Activated T-helper 1 cell treated with Interleukin-2 at 50 U/mL for 16 hours (primary cell): ENCODE measurements at places on chromosomes 7 and 10.

DNA sequence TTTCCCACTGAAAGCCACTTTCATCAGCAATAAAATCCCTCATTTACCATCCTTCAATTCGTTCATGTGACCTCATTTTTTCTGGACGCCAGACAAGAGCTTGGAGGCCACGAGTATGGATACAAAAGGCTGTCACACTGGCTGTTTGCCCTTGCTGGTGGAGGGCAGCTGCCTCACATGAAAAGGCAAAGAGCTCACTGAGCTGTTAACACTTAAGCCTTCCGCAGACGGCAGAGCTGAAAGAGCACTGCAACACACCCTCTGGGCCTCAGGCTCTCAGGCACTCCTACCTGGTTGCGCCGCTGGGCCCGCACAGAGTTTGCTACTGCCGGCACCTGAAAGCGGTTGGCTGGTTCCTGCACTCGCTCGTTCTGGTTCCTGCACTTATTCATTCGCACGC lies 193.5 kb downstream of the CFTR start:
- DNase-seq: no peak

DNA sequence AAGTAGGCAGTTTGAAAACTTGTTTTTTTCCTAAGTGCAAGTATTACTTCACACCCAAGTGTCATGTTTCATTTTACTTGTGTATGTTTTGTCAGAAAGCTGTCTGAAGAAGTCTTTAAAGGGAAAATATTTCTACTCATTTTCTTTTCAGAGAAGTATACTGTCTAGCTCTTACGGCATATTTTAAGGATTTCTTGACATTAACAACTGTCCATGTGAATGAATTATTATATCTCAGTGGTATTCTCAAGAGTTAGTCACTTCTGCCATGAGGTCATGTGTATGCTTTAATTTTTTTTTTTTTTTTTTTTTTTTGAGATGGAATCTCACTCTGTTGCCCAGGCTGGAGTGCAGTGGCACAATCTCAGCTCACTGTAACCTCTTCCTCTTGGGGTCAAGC lies 229.5 kb downstream of the BICC1 start:
- no peak for DNase-seq

- no peak for DNase-seq
Observed at GRCh38 chr7:22588351-22588750, 88.4 kb upstream of the STEAP1B start.

DNA sequence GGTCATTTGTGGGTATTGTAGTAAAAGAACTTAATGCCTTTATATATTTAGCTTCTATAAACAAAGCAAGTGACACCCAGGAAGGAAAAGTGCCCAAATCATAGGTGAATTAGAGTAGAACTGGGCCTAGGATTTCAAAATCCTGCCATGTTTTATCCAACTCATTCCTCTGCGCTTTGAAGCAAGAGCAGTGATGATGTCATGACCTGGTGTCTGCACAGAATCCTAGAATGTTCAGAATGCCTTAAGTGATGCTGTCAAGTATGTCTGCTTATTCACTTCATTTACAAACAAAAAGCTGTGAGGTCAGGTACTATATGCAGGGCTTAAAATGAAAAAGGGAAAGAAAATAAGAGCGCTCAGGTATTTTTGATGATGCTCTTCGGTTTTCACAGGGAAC lies 737.2 kb upstream of the ANKRD30A start:
- DNase-seq: no peak

DNA sequence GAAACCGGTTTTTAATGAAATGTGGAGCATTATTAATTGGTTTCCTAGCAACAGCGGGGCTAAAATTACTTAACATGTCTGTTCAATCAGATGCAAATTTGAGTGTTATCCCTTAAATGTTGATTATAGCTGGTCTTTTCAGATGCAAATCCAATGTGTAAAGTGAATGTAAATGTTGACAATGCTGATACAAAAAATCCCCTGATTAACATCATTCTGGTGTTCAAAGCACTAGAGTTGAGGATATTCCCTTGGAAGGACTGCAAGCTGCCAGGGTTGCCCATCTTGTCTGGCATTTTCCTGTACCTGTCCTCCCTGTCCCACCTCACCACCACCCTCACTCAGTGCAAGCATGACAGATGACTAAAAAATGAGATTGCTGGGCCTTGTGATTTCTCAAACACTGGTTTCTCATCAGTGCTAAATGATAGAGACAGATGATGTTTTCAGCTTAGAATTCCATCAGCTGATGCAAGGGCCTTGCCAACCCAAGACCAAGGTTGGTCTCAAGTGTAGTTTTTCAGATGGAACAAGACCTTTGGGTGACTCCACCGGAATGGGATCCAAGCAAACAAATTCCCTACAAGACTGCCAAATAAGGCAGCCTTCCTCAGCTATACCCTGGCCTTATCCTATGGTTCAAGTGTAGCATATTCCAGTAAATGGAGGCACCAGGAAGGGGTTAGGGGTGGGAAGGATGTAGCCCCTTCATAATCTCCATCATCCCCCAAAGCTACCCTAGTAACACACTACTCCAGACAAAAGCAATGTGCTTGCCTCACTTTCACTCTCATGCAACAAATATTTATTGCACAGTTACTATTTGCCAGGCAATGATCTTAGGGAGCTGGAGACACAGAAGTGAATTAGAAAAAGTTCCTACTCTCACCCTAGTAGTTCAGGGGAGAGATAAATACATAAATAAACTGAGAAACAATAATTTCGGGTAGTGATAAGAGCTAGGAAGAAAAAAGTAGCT lies 54.9 kb downstream of the JAZF1 start:
- DNase-seq: no peak

DNA sequence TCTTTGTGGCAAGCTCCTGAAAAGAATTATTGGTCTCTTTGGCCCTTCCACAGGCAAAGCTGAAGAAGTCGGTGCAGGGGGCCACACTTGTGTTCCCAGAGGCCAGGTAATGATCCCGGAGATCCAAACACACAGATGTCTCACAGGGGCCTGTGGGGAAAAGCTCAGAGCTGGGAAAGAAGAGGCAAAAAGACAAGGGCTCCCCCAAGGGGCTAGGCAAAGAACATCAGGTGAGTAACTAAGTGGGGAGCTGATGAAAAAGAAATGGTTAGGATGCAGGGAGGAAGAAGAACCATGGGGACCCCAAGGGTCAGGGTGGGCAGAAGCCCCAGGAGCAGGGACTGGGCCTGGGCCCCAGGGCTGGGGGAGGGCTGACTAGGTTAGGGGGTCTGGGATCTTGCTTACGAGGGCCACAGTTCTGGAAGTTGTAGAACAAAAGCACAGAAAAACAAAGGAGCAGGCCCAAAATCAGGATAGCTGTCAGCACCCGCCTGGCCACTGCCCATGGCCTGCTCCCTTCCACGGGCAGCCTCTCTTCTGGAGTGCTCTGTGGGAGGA lies 1.1 kb downstream of the KEL start:
- DNase-seq: no peak

GRCh38 chr10:125448596-125448995 lies 234.4 kb downstream of the TEX36 start:
- no peak for DNase-seq

DNA sequence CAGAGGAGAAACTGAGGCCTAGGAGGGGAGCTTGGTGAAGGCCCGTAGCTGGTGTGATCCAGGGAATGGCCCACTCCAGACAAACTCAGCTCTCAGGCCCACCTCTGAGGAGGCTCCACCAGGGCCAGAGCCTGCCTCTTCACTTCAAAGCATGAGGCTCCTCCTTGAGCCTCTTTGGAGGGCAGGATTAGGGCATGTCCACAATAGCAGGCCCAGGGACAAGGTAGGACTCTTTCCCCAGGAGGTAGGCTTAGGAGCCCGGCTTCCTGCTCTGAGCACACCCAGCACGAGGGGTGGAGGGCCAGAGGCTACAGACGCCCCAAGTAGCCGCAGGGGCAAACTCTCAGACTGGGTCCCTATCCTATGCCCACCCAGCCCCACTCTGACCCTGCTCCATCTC lies 164.6 kb upstream of the ZMIZ1 start:
- DNase-seq: no peak

DNA sequence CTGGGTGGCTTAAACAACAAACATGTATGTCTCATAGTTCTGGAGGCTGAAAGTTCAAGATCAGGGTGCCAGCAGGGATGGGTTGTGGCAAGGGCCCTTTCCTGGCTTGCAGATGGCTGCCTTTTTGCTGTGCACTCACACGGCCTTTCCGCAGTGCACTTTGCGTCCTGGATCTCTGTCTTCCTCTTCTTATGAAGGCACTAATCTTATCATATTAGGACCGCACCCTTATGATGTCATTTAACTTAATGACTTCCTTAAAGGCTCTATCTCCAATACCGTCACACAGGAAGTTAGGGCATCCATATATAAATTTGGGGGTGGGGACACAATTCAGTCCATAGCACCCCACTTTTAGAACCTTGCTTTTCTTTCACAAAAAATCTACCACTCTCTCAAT lies 255.2 kb downstream of the SNX13 start:
- DNase-seq: no peak

- no peak for DNase-seq
Observed at GRCh38 chr10:131496351-131497052, 185.0 kb upstream of the TCERG1L start.

DNA sequence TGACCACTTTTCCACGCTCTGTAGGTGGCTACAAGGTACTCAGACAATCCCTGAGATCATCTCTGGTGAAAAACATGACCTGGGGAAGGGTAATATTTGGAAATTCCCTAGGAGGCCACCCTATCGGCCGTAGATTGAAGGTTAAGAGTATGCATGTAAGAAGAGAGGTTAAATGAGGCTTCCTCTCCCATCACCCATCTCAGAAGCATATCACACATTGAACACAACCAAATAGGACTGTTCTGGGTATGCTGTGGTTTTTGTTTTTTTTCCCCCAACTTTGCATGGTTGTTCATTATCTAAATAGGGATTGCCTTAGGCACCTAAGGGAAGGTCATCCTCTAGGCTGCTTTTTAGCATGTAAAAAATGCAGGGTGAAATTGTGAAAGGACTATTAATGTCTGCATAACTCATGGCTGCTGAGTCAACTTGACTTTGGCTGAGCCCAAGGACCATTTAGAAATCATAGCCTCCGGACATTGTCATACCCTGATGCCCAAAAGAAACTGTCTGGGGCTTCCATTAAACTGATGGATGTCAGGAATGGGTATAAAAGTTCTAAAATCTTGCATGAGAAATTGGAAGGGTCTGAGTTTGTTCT lies 24.7 kb upstream of the ST8SIA6 start:
- no peak for DNase-seq

GRCh38 chr7:7764520-7765396 lies 46.4 kb upstream of the RPA3 start:
- DNase-seq: no peak

DNA sequence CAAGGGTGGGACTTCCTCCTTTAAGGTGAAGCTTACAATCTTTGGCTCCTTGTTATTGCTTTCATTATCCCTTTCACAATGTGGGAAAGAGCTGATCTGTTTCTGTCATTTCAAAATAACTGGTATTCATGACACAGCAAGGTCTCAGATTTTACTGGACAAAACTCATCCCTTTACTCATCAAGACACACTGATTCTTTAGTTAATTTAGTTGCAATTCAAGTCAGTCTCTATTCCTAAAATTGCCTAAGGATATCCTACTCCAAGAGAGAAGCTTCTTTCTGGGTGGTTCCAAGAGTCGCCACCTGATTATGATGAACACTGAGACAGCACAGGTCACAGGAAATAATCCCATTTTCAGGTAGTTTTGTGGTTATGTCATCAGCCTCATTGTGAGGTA lies 5.8 kb upstream of the PNLIPRP3 start:
- no peak for DNase-seq

- no peak for DNase-seq
Observed at GRCh38 chr7:20399521-20399920, 68.8 kb downstream of the ITGB8 start.

- DNase-seq: no peak
Observed at GRCh38 chr10:131000244-131000643, 311.3 kb downstream of the TCERG1L start.

- DNase-seq: no peak
Observed at GRCh38 chr10:58747687-58748086, 235.0 kb downstream of the BICC1 start.

DNA sequence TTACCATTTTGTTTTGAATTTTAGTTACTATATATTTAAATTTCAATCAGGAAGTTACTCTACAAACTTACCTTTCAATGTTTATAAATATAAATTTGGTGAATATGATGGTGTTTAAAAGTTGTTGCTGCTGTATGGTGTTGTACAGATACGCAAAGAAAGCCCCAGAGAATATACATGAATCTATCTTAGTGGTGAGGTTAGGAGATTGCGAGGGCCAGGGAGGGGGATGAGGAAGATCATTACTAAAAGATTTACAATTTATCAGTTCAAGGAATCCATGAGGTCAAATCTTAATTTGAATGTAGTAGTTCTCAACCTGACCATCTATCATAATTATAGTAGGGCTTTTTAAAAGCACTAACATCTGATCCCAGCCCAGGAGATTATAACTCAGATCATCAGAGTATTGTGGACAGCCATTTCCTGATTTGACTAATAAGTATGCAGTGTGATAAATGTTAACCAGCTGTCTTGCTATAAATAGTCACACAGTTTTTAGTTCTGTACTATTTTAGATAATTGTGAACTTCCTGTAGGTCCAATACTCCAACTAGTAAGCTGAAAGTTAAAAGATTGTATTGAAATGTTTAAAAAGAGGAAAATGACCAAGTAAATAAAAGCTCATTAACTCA lies 23.6 kb downstream of the FAM3C start:
- DNase-seq: no peak

- no peak for DNase-seq
Observed at GRCh38 chr10:69232252-69232651, 12.1 kb downstream of the HKDC1 start.

- DNase-seq: no peak
Observed at GRCh38 chr7:139940866-139941265, 111.8 kb downstream of the TBXAS1 start.

DNA sequence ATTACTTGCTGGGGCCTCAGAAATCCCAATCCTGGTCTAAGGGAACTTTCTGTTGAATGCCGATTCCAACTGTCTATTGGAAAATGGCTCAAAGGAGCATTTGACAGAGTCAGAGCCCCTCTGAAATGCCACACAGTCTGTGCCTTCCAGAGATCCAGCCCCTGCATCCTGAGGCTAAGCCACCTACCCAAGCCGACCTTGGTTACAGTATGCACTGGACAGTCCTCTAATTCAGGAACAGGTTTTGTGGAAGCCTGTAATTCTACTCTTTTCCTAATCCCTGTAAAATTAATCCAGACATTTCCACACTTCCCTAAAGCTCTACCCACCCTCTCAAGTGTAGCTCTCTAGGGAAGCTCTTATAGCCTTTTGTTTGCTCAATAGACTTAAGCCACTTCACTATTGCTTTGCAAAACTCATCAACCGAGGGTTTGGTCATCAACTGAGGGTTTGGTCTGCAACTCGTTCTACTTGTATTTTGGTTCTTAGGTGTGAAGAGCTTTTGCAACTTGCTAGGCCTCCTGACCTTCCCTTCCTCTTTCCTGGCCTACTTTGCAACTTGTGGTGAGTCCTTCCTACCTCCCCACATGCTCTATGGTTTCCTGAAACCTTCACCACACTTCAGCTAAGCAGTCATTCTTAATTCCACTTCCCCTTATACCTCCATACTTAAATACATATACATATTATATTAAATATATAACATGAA lies 364.8 kb downstream of the SFMBT2 start:
- no peak for DNase-seq

GRCh38 chr7:29131678-29132077 lies 14.7 kb downstream of the CPVL start:
- DNase-seq: no peak

GRCh38 chr7:76011442-76011861 lies 17.1 kb upstream of the TMEM120A start:
- DNase-seq: no peak
